ENCODE measurements at places on chromosomes 7 and 10.

GRCh38 chr10:83371696-83372490, 767.4 kb upstream of the GHITM start:
- DNase-seq, result no peak

DNA sequence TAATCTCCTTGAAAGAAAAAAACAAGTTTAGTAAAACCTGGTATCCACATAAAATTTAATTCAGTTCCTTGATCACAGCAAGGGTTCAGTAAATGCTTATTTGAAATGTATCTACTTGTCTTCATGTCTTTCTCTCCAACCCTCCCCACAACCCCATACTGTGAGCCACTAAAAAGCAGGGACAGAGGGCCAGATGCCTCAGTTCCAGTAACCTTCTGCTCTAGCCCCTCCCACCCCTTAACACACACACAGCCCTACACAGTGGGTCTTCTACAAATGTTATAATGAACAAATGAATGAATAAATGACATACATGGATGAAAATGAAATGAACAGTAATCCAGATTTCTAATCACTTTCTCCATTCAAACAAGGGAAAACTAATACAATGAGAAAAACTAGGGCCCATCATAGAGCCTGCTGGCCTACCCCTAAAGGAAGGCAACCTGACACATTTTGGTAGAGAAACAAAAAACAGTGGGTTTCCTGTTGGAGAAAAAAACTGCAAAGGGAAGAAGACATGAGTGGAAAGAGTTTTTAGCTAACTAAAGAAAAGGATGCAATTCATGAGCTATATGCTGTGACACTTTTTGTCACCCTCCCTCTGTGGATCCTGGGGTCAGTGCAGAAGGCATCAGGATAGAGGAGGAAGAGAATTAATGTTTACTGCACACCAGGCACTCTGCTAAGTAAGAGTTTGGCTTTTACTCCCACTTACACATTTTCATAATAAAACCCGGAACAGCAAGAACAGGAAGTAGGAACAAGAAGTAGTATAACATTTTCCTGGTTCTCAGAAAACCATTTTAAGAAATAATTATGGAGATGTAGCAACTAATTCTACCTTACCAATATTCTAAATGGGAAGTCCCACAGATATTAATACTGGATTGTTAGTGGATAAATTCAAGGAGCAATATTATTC, 38.1 kb downstream of the ELMO1 start:
- DNase-seq, result no peak

DNA sequence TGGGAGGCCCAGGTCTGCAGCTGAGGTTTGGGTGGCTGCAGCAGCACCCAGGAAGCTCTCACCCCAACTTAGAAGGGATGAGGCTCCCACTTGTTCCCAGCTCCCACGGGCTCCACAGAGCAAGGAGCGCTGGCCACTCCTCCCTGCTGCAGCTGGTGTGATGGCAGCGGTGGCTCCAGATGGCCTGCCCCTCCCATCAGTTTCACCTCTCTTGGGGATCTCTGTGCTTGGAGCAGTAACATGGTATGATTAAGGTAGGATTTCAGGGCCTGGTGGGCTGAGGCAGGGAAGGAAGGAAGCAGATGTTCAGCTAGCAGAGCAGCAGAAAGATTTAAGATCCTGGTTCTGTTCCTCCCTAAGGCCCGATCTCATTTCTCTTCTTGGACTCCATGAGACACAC, 66.8 kb upstream of the KIF5B start:
- no peak for DNase-seq

DNA sequence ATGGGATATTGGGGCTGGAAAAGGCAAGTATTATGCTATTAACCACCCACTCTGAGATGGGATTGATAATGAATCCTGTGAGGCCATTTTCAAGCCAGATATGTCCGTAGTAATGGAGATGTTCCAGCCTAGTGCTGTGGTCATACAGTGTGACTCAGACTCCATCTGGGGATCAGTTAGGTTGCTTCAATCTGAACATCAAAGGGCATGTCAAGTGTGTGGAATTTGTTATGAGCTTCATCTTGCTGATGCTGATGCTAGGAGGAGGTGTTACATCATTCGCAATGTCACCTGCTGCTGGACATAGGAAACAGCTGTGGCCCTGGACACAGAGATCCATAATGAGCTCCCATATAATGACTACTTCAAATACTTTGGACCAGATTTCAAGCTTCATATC, 144.7 kb downstream of the PLCE1 start:
- no peak for DNase-seq

DNA sequence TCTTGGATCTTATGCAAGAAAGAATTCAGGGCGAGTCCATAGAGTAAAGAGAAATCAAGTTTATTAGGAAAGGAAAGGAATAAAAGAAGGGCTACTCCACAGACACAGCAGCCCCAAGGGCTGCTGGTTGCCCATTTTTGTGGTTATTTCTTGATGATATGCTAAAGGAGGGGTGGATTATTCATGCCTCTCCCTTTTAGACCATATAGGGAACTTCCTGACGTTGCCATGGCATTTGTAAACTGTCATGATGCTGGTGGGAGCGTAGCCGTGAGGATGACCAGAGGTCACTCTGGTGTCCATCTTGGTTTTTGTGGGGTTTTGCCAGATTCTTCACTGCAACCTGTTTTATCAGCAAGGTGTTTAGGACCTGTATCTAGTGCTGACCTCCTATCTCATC, 115.4 kb upstream of the CARD11 start:
- DNase-seq, result no peak

DNA sequence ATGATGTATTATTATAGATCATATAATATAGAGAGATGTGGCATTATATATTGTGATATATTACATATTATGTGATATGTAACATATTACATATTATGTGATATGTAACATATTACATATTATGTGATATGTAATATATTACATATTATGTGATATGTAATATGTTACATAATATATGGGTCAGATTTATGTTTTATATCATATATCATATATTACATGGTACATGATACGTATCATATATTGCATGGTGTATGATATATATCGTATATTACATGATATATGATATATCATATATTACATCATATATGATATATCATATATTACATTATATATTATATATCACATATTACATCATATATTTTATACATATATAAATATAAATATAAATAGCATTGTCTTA, 164.1 kb upstream of the NEBL start:
- DNase-seq, result no peak

- DNase-seq, result no peak
These were observed 48.3 kb downstream of the BAIAP2L1 start for GRCh38 chr7:98352621-98353020.

GRCh38 chr7:18290223-18290622, 205.3 kb upstream of the HDAC9 start:
- DNase-seq, result no peak

DNA sequence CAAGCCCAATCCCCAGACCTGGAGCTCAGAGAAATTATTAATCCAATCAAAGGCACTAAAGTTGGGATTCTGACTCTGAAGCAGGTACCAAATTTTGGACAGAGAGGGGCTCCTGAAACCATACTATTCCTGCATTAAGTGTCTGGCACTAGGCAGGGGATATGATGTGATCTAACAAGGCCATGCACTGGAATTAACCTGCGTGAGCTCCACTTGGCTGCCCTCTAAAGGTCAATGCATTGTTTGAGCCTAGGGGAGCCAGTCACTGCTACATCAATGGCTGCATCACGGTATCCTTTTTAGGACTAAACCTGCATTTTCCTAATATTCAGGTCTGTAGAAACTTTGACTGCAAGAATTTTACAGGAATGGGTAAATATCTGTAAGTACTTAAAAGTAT, 42.1 kb downstream of the ST8SIA6 start:
- DNase-seq, result no peak

- DNase-seq, result no peak
These were observed 278.6 kb upstream of the HABP2 start for GRCh38 chr10:113274176-113274829.

- no peak for DNase-seq
These were observed 175.0 kb downstream of the CCDC71L start for GRCh38 chr7:106485919-106486318.

DNA sequence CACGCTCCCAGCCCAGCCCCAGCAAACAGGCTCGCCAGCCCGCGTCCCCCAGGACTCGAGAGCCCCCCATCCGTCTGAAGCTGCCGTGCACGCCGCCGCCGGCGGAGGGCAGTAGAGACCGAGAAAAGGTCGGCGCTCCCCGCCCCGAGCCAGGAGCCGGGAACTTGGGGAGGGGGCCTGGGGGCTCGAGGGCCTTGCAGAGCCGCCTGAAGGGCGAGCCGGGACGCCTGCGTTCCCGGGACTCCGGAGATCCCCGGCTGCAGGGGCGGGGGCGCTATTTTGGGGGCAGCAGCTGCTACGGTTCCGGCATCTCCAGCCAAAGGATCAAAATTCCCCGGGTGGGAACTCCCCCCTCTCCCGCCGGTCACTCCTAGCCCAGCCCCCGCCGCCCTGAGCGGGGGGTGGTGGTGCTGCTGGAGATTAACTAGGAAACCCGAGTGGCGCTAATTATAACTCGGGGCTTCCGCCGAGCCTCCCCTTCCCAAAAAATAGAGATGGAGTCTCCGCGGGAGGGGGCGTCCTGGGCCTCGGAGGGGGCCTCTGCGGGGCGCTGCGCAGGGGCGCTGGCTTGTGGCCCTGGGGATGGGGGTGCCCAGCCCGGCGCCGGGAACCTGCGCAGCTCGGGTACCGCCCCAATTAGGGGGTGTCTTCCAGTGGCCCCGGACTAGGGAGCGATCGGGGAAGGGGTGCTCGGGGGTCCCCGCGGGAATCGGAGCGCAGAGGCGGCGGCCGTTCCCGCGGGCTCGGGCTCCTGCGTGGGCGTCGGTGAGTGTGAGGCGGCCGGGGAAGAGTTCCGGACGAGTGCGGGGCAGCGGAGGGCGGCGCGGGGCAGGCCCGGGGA, 608 bp downstream of the ACHE start:
- DNase-seq, result no peak

DNA sequence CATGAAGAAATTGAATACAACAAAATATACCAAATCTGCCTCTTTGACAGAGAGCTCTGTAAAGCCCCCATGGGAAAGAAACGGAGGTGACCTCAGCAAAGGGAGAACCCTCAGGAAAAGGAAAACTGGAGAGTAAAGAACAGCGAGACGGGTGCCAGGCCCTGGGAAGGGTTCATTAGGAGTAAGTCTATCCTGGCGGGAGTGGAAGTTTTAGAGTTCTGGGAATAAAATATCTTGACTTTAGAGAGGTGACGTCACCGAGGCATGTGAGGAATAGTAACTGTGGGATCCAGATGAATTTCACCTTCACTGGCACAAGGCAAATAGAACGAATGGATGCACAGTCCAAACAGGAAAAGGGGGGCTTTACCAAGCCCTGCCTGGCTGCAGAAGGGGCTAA, 362.8 kb upstream of the IGFBP3 start:
- no peak for DNase-seq

DNA sequence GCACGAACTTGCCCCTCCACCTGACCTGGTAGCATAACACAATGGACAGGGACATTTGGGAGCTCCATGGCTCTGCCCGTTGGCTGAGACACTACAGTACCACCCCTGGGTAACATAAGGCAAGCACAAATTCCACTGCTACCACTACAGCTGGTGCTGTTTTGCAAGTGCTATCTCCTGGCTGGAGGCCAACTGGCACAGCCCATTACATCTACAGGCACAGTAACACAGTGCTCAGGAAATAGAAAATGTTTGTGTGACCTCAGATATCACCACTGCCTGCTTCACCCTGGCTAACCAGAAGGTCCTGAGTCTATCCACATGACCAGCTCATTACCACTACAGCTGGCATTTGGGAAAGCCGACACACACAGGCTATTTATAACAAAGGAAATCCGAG, 631.1 kb upstream of the MBL2 start:
- no peak for DNase-seq

GRCh38 chr7:27344471-27344870, 101.9 kb downstream of the EVX1 start:
- no peak for DNase-seq

GRCh38 chr10:46314071-46314470, 27.3 kb downstream of the ANTXRL start:
- no peak for DNase-seq

- no peak for DNase-seq
These were observed 7.5 kb upstream of the CALD1 start for GRCh38 chr7:134771889-134772288.

DNA sequence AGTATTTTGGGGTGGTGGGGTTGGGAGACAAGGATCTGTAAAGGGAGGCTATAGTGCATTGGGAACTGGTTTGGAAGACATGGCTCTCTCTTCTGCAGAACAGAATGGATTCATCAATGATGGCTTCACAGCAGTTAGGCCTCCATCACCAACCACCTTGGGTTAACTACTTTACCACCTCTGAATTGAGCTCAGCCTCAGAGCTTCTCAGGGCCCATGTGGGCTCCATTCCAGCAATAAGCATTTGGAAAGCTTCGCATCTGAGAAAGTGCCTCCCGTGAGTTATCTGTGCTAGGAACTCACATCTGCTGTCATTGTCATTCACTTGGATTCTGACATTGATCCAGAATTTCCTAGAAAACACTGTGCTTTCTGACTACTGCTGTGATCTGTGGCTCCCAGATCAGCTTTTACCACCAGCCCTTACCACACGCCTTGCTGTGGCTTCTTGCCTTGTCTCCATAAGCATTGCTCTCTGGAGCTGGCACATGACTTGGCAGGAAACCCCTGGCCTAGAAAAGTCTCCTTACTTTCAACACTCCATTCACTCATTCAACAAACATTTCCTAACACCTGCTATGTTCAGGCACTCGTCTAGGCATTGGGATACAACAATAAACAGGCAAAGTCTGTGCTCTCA, 70.7 kb upstream of the ADO start:
- DNase-seq, result no peak

- no peak for DNase-seq
These were observed 969.5 kb upstream of the ZNF722 start for GRCh38 chr7:63029207-63029522.

DNA sequence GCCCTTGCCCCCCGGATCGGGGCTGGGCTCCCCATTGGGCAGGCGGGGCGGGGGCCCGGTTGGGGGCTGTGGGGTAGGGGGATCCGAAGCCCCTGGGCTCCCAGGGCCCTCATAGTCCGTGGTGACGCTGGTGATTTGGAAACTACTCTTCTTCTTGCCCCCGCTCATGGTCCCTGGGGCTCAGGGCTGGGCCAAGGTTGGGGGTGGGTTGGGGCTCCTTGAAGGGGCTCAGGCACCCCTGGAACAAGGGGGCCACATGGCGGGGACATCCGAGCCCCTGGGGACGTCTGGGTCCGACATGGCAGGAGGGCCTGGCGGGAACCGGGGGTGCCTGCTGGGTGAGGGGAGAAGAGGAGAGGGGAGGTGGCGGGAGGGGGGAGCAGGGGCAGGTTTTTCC, 1.1 kb downstream of the TSC22D4 start:
- no peak for DNase-seq

GRCh38 chr7:19749658-19750057, 23.8 kb downstream of the TMEM196 start:
- no peak for DNase-seq

GRCh38 chr7:129684777-129685176, 73.3 kb downstream of the NRF1 start:
- DNase-seq, result no peak

- no peak for DNase-seq
These were observed 108.6 kb downstream of the NRF1 start for GRCh38 chr7:129719980-129720732.

Data from stimulated activated CD4-positive, alpha-beta T cell treated with anti-CD3 and anti-CD28 coated beads, TNF-alpha, amount 100 ng/mL, for 1 hour (primary cell).